Activated CD4-positive, alpha-beta T cell treated with anti-CD3 and anti-CD28 coated beads for 4 hours (primary cell): ENCODE measurements at places on chromosomes 2 and 18.

- DNase-seq, result no peak
Measured at GRCh38 chr2:53448591-53448990, 319.0 kb upstream of the CHAC2 start.

DNA sequence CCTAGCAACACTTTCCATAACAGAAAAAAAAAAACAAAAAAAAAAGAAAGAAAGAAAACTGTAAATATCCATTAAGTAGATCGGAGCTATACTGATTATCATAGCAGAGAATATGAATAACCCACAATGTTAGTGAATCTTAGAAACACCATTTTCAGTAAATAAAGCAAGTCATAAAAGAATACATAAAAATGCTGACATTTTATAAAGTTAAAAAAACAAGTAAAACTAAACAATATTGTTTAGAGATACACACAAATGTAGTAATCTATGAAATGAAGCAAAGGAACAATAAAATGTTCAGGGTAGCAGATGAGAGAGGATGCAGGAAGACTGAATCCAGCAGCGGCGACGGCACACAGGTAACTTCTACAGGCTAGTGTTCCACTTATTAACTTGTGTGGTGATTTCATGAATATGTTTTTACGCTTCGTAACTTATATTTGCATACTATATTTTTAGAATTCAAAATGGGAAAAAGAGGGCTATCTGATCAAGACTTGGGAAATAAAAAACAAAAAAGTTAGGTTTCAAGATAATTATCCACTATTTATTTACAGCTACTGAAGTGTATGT, 4.8 kb downstream of the ROCK2 start:
- DNase-seq, result no peak

DNA sequence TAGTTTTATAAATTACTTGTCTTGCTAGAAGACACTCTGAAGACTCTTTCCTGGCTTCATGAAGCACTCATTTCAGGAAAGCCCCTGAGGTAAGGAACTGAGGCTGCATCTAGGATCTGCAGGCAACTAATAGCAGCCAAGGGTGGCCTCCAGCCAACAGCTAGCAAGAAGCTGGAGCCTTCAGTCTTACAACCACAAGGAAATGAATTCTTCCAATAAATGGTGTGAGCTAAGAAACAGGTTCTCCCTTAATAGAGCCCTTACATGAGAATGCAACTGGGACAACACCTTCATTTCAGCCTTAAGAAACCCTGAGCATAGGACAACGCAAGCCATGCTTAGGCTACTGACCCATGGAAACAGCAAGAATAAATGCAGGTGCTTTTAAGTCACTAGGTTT, 254.6 kb upstream of the RBBP8 start:
- DNase-seq, result no peak

DNA sequence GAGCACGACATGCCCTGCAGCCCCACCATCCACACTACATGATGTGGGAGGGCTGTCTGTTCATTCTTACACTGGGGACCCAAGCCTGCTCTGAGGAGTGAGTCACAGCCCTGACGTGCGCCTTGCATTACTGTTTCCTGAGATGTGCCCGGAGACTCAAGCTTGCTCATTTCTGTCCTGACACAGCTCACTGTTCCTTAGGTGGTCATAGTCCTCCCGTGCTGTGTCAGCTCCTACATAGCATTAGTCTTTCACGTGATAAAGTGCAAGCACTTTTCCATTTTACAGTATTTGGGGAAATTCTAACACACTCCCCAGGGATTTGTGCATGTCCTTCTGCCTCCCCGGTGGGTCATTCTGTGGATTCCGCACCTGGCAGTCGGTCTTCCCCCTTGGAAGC, 46.2 kb upstream of the TRIM43B start:
- no peak for DNase-seq

- DNase-seq, result peak; percentile 65
Measured at GRCh38 chr2:222423632-222424275, 589 bp upstream of the SGPP2 start.

GRCh38 chr2:213429516-213429915, 145.3 kb downstream of the SPAG16 start:
- DNase-seq, result no peak

- no peak for DNase-seq
Measured at GRCh38 chr18:79789901-79790890, 7.5 kb upstream of the KCNG2 start.

- DNase-seq, result no peak
Measured at GRCh38 chr2:138713069-138713496, 67.1 kb downstream of the NXPH2 start.

DNA sequence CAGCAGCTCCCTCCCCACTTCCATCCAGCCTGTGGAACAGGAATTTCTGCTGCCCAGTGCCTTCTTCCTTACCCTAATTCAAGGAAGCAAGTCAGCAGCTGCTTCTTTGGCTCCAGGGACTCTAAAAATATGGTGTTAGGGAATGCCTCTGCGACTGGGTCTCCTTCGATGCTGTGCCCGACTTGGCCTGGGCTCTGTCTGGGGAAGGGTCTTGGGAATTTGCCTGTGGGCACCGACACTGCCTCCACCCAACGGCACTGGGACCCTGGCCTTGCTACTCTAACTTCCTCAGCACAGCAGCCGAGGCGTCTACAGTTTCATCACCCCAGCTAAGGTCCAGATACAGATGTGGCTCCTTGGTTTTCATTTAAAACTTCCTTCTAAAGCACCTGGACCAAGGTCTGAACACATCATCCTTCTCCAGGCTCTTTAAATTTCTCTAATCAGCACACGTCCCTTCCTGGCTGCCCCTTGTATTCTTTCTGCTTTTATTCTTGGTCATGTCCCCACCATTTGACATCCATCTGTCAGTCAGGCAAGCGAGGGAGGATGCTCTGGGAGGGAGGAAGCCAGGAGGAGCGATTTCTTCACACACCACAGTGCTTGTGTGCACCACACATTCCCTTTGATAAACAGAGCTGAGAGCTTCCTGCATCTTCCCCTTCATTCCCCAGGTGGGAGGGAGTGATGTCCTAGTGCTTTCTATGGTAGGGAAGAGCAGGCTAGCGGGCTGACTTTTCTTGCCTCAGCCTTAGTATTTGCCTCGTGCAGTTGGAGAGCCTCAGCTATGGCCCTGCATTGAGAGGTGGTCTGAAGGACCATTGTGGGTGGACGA, 6.8 kb downstream of the LBH start:
- DNase-seq, result no peak

DNA sequence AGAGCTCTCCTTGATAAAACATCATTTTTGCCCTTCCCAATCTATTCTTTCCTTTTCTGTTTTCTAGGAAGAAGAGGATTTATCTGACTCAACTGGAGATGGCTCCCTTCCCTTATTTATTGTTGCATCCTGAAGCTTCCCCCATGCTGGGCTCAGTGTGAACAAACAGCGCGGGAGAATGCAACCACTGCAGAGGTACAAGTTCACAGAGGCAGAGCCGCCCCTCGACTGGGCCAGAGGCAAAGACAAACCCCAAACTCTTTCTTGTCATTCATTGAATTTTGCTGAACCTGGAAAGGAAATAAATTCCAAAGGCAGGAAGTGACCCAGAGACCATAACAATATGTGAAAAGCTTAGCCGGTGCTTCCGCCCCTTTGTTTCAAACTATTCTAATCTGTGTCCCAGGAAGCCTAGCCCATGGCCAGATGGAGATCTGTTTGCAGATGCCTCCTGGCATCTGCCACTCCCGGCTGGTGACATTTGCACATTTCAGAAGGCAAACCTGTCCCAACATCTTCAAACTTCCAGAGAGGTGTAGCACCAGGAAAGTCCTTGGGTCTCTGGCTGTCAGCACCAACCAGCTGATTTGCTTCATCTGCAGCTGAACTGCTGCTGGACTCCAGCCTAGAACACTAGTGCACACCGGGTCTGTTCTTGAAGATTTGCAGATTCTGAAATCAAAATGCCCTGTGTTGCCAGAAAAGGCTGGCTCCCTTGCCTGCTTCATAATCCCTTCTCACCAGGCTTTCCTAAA, 79.4 kb upstream of the MAP4K3 start:
- DNase-seq, result no peak

- DNase-seq, result no peak
Measured at GRCh38 chr2:55365303-55365702, 54.4 kb downstream of the CCDC88A start.

- DNase-seq, result no peak
Measured at GRCh38 chr2:67846370-67847070, 216.3 kb downstream of the C1D start.

DNA sequence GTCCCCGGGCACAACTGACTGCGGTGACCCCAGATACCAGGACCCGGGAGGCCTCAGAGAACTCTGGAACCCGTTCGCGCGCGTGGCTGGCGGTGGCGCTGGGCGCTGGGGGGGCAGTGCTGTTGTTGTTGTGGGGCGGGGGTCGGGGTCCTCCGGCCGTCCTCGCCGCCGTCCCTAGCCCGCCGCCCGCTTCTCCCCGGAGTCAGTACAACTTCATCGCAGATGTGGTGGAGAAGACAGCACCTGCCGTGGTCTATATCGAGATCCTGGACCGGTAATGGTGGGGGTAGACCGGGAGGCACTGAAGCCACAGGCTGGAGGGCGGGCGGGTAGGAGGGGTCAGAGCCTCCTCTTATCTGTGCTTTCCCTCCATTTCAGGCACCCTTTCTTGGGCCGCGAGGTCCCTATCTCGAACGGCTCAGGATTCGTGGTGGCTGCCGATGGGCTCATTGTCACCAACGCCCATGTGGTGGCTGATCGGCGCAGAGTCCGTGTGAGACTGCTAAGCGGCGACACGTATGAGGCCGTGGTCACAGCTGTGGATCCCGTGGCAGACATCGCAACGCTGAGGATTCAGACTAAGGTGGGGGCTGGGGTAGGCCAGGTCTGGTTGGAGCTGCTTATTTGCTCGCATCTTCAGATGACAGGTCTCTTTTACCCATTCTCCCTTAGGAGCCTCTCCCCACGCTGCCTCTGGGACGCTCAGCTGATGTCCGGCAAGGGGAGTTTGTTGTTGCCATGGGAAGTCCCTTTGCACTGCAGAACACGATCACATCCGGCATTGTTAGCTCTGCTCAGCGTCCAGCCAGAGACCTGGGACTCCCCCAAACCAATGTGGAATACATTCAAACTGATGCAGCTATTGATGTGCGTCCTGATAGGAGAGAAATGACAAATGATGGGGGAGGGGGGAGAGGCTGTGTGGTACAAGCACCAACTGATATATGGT, 780 bp downstream of the HTRA2 start:
- no peak for DNase-seq

- DNase-seq, result no peak
Measured at GRCh38 chr2:130736487-130736886, 7.6 kb downstream of the GPR148 start.

DNA sequence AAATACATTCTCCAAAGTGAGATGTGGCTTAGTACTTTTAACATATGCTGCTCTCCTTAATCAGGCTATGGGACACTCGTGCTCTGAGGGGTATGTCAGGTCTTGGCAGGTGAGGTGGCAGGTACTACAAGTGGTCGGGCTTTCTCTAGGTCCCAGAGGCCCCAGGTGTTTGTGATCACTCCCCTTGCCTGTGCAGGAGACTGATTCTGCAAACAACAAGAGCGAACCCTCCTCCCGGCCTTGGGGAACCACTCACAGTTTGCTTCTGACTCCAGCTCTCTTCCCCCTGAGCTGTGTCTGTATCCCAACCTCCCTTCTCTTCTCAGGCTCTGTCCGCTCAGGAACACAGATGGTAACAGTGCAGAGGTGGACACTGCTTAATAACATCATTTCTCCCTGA, 48.1 kb downstream of the ATOH8 start:
- DNase-seq, result no peak

GRCh38 chr2:130795431-130795830, 40.1 kb downstream of the AMER3 start:
- no peak for DNase-seq

DNA sequence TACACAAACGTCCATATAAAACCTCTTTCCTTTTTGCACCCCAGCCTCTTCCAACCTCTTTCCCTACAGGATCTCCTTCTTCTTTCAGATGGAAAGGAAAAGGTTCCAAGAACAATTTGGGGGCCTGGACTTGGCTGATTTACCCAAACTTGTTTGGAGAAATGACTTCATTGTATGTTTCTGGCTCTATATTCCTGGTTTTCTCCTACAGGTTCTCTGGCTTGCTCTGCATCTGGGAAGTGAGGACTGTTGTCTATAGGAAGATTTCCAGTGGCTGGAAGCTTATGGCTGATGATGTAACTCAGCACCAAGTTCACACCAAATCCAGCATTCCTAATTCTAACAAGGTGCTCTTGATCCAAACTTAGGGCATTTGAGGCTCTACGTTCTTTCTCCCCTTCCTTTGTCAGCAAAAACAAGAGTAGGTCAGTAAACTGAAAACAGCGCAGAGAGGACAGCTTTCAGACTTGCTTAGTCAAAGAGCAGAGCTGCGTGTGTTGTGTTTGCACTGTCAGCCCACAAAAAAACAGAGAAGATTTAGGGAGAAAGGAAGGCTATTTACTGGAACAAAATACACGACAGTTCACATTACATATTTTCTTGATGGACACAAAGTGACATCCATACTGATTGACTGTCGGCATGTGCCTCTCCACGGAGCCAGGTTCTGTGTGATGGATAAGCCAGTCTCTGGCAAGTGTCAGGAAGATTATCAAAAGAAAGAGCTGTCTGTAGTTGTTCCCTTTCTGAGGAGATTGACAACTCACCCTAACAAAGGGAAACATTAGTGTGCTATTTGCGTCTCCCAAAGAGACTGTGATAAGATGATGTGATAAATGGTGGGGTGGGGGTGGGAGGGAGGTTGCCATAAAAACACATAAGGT, 39.7 kb downstream of the CDCA7 start:
- no peak for DNase-seq
